ENCODE measurements at places on chromosomes 3 and 15.

- no peak for DNase-seq
Observed at GRCh38 chr3:41578798-41579197, 379.5 kb downstream of the CTNNB1 start.

DNA sequence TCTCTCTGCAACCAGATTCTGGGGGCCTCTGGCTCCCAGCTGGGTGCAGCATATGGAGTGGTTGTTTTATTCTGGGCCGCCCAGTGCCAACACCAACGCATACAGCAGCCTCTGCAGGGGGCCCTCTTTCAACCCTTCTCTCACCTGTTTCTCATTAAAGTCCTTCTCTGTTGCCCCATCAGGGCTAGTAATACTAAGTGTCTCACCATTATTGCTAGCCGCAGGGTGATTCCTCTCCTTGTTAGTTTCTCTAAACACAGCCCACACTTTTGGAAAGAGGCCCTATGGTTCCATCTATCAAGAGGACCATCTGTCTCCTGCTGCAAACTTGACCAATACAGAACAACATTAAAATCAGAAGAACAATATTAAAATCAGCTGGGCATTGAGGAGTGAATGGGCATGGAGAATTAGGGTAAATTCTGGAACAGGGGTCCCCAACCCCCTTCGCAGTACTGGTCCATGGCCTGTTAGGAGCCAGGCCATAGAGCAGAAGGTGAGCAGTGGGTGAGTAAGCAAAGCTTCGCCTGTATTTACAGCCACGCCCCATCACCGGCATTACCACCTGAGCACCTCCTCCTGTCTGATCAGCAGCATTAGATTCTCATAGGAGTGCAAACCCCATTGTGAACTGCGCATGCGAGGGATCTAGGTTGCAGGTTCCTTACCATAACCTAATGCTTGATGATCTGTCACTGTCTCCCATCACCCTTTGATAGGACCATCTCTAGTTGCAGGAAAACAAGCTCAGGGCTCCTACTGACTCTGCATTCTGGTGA lies 36.5 kb downstream of the ALS2CL start:
- no peak for DNase-seq

DNA sequence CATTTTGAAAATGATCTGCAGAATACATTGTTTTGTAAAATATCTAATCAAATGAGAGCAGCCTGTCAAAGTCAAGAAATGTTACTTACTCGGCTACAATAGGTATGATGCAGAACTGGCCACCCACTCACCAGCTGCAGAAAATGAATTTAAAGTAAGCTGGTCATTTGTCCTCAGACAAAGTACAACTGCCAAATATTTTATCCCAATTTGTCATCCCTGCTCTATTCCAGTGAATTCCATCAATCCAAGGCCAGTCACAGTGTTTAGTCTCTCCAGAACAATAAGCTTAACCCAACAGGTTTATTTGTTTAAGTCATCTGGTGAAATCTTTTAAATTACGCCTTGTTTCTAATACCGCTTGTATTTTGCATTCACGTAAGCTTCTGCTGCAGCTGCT lies 46.6 kb upstream of the TCF12 start:
- no peak for DNase-seq

DNA sequence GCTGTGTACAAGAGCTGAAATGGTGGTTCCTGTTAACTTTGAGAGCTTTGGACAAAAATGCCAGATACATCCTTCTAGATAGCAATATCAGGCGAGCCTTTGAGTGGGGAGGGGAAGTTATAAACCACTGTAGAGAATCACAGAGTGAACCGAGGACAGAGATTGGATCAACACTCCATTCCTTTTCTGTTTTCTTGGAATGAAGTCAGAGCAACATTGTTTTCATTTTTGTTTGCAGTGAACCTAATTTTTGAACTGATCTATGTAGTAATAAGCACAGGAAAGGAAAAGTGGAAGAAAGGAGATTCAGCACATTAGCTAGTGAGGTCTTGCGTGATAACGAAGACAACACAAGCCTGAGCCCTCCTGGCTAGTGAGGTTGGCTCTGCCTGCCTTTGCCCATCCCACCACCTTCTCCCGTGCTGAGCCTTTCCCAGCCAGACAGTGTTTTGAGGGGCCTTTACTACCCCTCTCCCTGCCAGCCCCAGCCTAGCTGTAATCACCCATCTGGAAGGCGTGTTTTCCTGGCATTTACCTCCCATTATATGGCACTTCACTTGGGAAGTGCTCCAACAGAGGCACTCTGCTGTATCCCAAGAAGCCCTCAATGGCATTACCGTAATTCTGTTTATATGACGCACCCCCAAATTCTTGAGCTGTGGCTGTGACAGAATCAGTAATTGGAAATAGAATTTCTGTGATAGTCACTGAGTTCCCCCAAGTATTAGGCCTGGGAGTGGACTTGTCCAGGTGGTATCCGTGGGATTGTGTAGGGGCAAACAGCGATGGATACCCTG lies 129.8 kb downstream of the CACNA1D start:
- no peak for DNase-seq

DNA sequence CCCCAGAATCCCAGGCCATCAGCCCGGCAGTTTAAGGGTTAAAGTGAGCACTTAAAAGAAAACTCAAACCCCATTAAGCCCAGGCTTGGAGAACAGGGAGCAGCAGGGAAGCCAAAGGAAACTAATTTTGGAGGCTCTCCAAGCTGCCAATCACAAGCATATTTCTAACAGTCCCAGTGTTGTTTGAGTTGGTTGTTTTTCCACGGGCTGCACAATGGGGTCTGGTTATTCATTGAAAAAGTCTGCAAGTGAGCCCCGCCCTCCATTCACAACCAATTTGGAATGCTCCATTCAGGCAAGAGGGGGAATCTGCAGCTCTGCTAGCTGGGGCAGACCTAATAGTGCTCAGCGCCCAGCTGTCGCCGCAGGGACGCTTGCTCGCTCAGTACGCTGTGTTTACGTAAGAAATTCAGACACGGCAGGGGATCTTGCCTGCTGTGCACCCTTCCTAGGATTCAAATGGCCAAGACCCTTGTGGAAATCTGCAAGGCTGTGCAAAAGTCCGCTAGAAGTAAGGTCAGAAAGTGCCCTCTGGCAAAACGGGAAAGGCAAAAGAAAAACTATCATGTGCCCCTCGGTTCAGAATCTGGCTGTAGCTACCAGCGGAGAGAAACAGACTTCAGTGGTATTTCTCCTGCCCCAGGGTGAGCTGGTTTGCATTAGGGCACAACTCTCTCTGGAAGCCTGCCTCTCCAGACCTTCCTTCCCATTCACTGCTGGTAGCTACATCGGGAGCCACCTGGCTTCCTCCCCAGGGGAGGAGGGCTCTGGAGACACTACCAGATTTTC lies 11.0 kb downstream of the ETV5 start:
- DNase-seq = no peak

DNA sequence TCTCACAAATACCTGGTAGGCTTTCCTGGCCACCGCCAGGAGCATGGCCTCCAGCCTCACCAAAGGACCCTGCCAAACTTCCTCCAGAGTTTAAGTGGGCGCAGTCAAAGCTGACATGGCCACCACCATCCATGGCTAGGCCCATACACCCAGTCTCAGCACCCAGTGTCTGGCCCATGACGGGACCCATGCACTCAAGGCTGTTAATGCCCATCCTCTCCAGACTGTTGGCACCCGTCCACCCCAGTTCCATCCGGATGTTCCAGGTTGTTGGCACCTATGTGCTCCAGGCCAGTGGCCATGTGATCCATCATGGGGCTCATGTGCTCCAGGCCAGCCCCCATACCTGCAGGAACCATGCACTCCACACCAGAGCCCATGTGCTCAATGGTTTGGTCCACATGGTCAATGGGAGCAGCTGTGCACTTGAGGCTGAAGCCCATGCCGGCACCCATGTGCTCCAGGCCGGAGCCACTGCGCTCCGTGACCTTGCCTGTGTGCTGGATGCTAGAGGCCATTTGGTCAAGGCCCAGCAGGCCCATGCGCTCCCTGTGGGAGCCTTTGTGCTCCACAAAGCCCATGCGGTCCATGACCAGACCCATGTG lies 20.4 kb downstream of the CTDSPL2 start:
- no peak for DNase-seq

DNA sequence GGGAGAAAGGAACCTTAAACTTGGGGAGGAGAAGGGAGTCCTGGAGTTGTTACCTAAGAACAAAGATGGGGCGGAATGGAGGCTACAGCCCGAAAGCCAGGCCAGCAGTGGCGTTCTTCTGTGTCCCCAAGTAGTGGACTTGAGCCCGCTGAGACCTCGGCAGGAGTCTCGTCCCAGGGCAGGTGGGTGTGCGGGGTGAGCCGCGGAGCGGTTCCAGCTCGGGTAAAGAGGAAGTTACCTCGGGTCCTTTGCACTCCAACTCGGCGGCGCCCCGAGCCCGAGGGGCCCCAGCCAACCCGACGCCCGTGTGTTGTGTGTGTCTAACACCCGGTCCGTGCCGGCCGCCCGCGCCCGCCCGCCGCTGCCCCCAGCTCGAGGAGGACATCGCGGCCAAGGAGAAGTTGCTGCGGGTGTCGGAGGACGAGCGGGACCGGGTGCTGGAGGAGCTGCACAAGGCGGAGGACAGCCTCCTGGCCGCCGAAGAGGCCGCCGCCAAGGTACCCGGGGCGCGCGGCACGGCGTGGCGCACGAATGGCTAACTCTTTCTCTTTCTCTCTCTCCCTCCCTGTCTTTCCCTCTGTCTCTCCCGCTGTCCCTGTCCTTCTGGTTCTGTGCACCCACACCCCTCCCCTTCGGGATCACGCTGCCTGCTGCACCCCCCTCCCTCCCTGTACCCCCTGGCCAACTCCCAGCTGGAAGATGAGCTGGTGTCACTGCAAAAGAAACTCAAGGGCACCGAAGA lies 959 bp downstream of the TPM1 start:
- no peak for DNase-seq

- DNase-seq = no peak
Observed at GRCh38 chr3:107705046-107705445, 182.3 kb downstream of the BBX start.

All from stimulated activated CD8-positive, alpha-beta memory T cell treated with anti-CD3 and anti-CD28 coated beads, Interleukin-2, amount 100 ng/mL, for 48 hours (primary cell).